ENCODE measurements at places on chromosomes 1 and 21.

DNA sequence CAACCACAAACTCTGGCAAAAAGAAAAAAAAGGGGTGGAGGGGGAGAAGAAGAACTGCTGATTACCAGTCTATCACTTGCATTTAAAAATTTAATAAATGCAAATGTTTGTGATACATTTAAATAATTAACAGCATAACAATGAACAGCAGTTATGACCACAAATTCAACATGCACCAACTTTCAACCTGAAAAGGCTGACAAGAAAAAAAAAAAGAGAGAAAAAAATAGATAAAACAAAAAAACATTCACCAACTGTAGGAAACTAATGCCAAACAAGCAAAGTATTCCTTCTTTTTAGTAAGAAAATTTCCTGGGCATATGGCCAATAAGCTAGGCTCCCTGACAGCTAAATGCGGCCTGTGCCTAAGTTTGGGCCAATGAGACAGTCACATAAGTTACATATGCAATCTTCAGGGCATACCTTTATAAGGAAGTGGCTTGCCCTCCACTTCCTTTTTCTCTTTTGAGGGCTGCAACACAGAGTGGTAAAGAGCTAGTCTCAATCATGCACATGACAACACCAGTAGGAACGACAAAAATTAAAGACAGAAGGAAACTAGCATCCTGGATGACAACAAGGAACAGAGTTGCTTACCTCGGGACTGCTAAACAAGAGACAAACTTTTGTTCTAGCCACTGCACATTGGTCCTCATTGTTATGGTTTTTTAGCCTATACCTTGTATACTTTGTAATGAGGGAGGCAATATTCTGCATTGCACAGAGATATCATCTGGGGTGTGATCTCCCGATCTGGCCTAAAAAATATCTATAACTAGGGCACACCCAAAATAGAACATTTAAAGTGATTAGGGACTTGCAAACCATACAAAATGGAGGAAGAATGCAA, 24.2 kb upstream of the PHTF1 start:
- no peak for DNase-seq

DNA sequence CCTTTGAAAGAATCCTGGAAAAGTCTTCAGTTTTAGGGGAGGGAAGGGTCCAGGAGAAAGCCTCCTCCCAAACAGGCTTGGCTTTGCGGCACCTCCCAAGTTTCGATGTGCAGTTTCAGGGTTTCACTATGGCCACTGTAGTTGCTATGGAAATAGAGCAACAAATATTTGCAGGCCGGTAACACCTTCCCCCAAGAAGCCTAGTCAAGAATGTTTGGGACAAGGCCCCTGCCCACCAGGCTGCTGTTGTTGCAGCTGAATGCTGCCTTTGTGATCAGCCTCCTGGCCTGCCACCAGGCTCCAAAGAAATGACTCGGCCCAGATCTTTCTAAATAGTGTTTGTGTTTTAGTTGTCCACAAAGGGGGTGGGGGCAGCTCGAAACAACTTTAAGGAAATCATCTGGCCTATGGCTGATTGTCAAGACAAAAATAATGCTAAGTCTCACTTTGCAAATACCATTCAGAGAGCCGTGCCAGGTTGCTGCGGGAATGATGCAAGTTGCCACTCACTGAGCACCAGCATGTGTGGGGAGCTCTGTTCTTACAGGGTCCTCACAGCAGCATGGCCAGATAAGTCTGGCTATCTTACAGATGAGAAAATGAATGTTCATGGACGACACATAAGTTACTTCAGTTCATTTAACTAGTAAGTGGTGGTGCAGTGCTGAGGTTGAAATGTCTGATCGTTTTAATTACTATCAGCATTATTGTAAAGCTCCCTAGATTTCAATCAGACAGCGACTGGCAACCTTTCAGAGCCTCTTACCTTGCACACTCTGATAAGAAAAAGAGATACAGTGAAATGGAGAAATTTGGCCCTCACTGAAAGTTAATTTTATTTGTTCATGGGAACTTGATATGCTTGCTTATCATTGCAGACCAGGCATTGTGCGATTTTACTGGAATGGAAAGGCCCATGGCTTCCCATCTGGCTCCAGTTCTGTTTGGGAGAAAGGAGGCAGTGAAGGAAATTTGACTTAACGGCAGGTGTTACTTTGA, 91.2 kb upstream of the JUN start:
- DNase-seq = no peak

GRCh38 chr1:151924691-151925587, 15.6 kb upstream of the THEM4 start:
- no peak for DNase-seq

DNA sequence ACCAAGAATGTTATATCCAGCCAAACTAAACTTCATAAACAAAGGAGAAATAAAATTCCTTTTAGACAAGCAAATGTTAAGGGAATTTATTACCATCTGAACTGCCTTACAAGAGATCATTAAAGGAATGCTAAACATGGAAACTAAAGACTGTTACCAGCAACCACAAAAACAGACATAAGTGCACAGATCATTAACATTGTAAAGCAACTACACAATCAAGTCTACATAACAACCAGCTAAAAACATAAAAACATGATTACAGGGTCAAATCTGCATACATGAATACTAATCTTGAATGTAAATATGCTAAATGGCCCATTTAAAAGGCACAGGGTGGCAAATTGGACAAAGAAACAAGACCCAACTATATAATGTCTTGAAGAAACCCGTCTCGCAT, 211.0 kb upstream of the PBX1 start:
- DNase-seq = no peak

DNA sequence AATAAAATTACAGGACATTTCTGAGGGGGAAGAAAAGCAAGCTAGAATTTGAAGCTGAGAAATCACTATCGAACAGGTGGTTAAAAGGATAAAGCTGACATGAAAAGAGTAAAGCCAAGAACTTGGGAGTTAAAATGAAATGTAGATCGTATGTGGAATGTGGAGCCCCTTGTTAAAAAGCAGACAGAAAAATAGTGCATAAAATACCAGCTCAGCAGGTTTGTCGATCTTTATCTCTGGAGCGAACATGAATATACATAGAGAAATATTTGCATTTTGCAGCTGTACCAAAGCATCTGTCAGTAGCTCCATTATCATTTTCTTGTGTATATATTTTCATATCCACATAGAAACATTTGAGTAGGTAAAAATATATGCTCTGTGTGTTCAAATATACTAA, 73.6 kb upstream of the CDC42BPA start:
- DNase-seq = no peak

- no peak for DNase-seq
These were observed 468.1 kb downstream of the RPS6KC1 start for GRCh38 chr1:213519098-213519497.

GRCh38 chr1:12003762-12004161, 15.5 kb upstream of the MIIP start:
- DNase-seq = no peak

- DNase-seq = no peak
These were observed 191.5 kb upstream of the AJAP1 start for GRCh38 chr1:4462831-4463484.

DNA sequence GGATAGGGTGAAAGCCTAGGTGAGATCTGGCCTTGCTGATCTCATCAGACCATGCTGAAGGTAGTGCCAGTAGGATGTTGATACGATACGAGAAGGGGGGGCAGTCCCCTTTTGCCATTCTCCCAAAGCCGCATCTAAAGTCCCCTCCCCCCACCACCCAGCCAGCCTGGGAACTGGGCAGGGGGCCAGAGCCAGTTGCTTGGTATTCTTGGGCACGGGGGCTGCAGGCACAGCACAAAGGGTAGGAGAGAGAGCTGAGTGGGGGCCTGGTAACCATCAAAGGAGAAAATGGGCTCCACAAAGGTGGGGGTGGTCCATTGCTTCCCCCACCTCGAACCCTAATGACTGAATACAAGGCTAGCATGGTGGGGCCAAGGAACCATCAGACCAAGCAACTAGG, 5.4 kb downstream of the PEA15 start:
- DNase-seq = no peak

DNA sequence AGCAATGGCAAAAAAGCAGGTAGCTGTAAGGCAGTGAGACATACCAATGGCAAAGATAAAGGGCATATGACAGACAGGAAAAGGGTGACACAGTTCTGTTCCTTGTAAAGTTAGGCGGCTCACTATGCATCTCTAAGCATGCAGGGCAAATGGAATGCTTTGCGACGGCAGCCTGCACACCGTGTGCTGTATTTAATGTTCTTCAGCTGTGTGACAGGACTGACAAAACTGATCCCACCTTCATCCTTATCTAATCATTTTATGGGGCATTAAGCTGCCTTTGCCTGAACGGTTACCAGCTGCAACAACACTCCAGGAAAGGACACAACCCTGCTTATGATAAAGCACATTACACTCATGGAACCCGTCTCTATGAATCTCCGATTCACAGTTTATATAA, 80.5 kb upstream of the VAV3 start:
- DNase-seq = no peak

DNA sequence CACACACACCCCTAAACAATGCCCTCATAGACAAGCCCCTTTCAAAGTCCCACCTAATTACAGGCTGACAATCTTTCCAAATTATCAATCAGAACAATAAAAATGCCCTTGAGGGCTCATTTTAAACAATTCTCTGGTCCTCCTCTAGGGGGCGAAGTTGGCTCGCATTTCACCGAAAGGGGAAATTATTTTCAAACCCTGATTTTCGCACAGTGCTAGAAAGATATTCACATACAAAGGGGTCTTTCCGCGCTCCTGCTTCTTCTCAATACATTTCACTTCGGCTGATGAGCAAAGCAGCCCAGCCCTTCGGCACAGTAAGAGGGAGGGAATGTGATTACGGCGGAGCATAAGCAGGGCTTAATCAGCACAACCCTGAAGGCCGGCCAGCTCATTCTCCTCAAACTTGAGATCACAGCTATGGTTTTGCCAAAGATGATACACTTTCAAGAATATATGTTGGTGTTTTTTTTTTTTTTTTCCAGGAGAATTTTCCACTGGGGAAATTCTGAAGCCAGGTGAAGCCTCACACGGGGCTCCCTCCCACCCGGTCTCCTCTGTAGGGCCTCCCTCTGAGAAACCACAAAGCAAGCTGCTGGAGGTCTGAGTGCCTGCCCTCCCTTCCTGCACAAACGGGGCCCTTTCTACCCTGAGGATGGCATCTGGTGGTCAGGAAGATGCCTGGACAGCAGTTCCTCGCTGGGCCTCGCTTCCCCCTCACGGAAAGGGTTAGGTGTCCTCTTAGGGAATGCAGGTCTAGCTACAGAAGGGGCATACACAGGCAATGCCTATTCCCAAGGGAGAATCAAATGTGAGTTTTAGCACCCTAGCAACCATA, 66.9 kb downstream of the GNG12 start:
- no peak for DNase-seq

DNA sequence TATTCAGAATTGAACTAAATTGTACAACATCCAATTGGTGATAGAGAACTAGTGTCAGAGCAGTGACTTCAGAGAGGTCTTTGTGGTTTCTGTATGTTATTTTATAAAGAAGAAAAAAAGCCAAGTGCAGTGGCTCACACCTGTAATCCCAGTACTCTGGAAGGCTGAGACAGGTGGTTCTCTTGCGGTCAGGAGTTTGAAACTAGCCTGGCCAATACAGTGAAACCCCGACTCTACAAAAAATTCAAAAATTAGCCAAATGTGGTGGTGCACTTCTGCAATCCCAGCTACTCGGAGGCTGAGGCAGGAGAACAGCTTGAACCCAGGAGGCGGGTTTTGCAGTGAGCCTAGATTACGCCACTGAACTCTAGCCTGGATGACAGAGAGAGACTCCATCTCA, 90.7 kb downstream of the ASH1L start:
- no peak for DNase-seq

- DNase-seq = no peak
These were observed 26.4 kb downstream of the FOXO6 start for GRCh38 chr1:41387667-41388091.

DNA sequence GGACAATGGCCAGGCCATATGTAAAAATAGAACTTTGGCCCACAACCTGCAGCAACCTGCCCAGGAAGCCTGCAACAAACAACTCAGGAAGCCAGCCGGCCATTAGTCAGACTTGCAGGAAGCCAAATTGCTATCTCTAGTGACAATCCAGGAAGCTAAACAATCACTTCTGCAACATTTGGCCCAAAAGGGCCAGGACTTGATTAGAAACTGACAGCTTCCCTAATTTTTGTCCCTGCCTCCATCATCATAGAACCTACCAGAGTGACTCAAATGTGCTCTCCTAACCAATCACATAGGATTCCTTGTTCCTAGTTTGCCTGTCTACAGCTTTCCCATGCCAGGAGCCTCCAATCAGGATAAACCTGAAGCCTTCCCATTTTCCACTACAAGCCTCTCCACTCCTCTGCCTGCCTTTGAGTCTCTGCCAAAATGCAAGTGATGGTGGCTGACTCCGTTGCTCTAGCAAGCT, 639.3 kb downstream of the PTPRU start:
- no peak for DNase-seq

DNA sequence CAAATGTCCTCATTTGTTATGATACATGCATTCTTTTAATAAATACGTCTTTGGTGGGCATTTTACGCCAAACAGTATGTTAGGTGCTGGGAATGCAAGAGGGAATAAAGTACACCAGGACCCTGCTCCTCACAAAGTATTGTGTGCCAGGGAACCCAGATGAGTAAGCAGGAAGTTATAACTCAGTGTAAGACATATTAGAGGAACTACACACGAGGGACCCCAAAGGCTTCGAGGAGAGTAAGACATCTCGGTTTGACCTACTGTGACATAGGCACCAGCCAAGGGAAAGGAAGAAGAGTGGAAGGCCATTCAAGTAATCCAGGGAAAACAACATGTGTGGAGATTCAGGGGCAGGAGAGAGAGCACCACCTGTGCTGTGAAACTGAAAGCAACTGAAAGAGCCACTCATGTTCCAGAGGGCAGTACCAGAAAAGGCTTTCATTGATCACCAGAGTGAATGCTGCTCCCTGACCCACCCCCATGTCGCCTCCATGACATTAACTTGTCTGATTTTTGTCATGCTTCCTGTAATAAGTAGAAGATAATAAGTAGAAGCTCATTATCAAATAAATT, 542.5 kb upstream of the PKN2 start:
- no peak for DNase-seq

DNA sequence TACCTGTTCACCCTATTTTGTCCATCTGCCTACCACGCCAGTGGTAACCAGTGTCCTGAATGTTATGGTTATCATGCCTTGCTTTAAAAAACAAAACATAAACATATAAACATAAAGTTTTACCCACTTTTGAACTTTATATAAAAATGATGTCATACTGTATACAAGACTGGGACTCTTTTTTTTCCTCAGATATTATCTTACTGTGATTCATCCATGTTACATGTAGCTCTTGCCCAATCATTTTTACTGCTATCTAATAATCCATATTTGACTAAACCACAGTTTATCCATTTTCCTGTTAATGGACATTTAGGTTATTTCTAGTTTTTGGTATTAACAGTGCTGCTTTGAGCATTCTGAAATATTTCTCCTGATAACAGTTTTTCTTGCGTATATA, 78.8 kb downstream of the GPR161 start:
- no peak for DNase-seq

Measured in Panc1 (cell line).